CD4-positive, alpha-beta T cell treated with Interferon alpha-2 for 1 hour (primary cell): ENCODE measurements at places on chromosomes 1 and 21.

DNA sequence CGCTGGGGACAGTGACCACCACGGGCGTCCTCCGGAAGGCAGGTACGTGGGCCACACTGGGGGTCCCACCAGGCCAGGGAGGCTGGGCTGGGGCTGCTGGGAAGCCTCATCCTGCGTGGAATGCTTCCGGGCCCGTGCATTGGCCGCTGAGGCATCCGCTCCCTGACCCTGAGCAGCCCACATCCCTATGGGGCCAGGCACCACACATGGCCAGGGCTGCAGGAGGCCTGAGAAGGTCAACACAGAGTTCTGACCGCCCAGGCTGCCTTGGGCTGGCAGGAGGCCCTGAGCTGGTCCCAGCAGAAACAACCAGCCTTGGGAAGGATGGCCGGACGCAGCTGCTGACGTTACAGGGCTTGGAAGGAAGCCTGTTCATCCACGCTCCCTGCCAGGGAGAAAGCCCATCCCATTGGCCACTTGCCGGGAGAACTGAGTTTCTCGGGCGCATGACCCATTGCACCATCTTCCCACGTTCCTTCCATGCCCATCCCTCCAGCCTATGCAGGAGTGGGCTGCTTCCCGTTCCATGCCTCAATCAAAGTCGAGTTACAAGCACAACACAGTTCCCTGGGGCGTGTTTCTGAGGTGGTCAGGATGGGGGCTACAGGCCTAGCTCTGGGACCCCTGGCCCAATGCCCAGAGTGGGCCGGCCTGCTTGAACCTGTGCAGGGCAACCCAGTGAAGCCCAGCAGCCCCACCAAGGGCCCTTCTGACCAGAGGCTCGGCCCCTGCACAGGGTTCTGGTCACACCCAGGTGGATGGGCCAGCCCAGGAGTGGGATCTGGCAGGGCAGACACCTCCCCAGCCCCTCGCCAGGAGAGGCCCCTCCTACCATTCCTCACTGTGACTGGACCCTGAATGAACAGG, 31.7 kb downstream of the TRIM11 start:
- no peak for DNase-seq

GRCh38 chr1:203480084-203480483, 4.5 kb downstream of the PRELP start:
- DNase-seq, result no peak

GRCh38 chr1:107643766-107644165, 321.2 kb downstream of the VAV3 start:
- no peak for DNase-seq

DNA sequence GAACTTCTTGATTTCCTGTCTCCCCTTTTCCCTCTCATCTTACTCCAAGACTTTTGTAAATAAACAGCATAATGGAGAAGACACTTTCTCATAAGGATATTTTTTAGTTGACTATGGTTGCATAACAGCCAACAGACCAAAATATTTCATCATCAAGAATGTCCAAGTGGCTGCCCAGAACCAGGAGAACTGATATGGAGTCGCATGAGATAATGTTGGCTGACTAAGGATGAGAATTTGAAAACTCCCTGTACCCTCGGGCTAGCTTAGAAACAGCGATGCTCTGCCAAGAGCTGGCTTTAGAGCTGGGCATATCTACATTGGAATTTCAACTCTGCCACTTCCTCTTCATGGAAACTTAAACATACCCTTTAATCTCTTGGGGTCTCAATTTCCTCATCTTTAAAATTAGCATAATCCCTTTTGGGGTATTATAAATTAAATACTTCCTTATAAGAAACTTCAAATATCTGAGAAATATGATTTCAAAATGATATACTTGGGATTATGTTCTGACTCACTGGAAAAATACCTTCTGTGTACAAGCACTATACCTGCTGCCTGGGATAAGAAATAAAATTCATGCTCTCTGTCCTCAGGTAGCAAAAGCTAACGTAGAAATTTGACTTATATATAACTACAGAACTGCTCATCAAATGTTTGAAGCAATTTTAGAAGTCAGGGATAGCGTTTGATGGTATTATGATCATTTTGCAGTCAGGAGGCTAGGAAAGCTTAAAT, 777.3 kb downstream of the LTN1 start:
- DNase-seq, result no peak

- no peak for DNase-seq
Observed at GRCh38 chr1:24301785-24302175, 17.4 kb upstream of the GRHL3 start.

GRCh38 chr1:159924025-159924790, 1.1 kb downstream of the TAGLN2 start:
- peak; percentile 82 for DNase-seq

- no peak for DNase-seq
Observed at GRCh38 chr21:31424058-31424457, 80.0 kb upstream of the TIAM1 start.

DNA sequence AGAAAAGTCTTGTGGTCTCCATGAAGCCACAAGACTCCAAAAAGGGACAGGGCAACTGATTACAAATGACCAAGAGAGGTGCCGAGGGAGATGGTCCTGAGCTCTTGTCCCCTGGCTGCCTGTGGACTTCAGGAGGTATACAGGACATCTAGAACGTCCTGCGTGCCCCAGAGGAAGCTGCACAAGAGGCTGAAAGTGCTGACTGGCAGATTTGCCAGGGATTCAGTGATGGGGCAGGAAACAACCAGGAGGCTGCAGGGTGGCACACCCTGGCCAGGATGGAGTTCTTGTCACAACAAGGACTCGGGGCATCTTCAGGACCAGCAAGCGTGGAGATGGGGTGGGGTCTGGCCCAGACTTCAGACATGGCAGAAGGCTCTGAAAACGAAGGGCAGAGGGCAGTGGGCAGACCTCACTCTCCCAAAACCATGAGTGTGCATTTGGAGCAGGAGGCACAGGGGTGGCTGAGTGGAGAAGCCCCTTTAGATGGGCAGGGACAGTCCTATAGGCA, 13.4 kb upstream of the PKP1 start:
- no peak for DNase-seq

DNA sequence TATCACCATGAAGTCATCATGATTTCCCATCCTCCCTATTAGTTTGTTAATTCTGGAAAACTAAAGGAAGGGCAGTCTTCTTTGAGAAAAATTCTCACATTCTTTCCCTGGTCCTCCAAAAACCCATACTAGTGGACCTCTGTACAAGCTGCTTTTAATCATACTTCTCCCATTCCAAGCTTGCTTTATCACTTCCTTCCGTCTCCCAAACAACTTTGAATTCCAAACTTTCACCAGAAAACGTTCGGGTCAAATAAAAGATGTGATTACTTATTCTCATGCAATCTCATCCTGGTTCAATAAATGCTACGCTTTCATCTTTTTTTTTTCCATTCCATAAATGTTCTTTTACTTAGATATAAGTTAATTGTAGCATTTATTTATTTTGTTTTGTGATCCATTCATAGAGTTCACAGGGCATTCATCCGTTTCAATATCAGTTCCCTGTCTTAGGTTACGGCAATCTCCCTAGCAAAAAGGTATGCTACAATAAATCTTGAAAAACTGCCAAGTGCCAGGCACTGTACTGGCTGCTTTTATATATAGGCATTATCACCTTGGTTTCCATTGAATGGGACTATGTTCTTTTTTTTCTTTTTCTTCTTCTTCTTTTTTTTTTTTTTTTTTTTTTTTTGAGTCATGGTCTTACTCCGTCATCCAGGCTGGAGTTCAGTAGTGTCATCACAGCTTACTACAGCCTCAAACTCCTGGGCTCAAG, 100.2 kb upstream of the GREM2 start:
- no peak for DNase-seq

GRCh38 chr1:48062353-48062752, 65.2 kb upstream of the TRABD2B start:
- DNase-seq, result no peak

GRCh38 chr1:181726320-181727012, 243.1 kb downstream of the CACNA1E start:
- no peak for DNase-seq

GRCh38 chr1:219837994-219838294, 90.4 kb downstream of the SLC30A10 start:
- DNase-seq, result no peak
